ENCODE measurements at places on chromosomes 1 and 21.

- DNase-seq, result no peak
Observed at GRCh38 chr1:74375376-74375775, 137.0 kb downstream of the LRRC53 start.

GRCh38 chr21:37829447-37829846 is 86.8 kb downstream of the KCNJ6 start:
- DNase-seq, result no peak

- no peak for DNase-seq
Observed at GRCh38 chr1:171379846-171380245, 65.9 kb downstream of the FMO4 start.

- DNase-seq, result no peak
Observed at GRCh38 chr1:227042292-227042691, 102.2 kb downstream of the COQ8A start.

All from frontal cortex (tissue), 4 donors.